ENCODE measurements at places on chromosomes 6 and 20.

GRCh38 chr6:11193434-11193833 lies 39.0 kb downstream of the NEDD9 start:
- DNase-seq, result no peak

DNA sequence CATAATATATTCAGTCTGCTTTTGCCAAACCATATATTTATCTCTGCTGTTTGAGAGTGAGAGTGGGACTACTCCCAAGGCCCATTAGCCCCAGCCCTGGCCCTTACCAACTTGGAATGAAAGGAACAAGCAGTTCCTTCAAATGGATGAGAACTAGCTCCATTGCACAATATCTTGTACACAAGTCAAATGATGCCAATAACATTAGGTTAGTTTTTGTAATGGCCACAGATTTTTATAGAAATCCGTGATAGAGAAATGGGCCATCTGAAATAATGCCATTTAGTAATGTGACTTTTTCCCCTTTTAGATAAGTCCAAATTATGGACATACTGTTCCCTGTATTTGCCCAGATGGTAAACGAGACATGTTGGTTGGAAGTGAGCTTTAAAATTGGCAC lies 117.0 kb downstream of the MAP3K7 start:
- DNase-seq, result no peak

DNA sequence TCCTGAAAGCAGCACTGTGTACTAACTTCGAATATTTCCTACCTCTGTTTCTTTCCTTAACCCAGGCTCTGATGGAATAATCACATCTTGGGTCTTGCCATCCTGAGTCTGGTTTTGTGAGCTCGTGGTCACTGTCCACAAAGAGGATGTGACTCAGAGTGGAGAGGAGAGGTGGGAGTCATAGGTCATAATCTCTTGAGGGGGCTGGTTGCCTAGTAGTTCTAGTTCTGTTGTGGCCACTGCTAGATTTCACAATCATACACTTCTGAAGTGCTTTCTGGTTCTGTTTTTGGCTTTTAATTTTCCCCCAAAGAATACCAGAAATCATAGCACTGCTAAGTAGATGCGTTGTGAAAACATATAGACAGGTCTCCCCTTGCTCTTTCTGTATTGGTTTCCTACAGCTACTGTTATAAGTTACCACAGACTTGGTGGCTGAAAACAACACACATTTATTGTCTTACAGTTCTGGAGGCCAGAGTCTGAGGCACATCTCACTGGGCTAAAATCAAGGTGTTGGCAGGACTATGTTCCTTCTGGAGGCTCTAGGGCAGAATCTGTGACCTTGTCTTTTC lies 102.8 kb downstream of the NRSN1 start:
- DNase-seq, result peak; percentile 39

- no peak for DNase-seq
These were observed 57.8 kb upstream of the RREB1 start for GRCh38 chr6:7050004-7050403.

GRCh38 chr6:20217891-20218290 lies 5.6 kb upstream of the MBOAT1 start:
- DNase-seq, result no peak

GRCh38 chr20:904039-904545 lies 12.0 kb downstream of the ANGPT4 start:
- DNase-seq, result no peak

DNA sequence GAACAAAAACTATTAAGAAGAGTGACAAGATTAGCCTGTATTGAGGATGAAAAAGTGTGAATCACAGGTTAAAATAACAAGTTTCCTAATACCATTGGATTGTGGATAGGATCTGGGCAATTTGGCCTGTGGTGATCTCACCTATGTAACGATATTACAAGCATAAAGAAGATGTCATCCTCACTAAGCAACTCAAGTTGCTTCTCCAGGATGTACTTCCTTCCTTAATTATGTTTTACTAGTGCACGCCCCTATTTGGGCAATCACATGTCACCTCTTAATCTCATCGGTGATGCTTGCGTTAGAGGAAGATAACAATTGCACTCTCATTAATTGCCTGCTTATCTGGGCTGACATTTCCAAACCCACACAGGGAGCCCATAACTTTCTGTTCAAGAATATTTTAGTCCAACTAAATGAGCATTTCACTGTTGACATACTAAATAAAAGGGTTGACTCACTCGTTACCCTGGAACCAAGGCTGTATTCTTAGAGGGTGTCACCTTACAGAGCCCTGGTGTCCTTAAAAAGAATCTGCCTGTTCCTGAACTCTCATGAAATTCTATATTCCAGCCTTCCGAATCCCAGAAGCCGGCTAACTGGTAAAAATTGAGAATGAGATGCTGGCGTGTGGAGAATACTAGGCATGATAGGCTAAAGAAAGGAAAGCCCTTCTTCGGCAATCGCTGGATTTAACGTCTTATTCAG lies 88.2 kb upstream of the ATXN1 start:
- no peak for DNase-seq

GRCh38 chr6:85405175-85405852 lies 44.6 kb upstream of the NT5E start:
- DNase-seq, result peak; percentile 18

- DNase-seq, result no peak
These were observed 39.1 kb upstream of the BLCAP start for GRCh38 chr20:37566590-37567330.

DNA sequence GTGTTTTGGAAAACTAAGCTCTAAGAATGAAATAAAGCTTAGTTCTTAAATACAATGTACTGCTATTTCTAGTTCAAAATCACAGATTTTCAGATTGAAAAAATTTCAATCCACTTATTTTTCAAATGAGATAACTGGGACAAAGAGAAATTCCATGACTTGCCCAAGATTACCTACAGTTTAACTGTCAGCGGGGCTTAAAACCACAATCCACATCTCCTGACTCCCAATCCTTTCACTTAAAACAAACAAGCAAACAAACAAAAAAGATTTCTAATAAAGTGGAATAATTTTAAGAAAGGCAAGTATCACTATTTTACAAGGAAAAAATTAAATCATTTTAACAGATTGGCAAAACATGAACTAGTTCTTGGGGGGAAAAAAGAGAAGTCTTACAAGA lies 4.2 kb downstream of the PHIP start:
- no peak for DNase-seq

DNA sequence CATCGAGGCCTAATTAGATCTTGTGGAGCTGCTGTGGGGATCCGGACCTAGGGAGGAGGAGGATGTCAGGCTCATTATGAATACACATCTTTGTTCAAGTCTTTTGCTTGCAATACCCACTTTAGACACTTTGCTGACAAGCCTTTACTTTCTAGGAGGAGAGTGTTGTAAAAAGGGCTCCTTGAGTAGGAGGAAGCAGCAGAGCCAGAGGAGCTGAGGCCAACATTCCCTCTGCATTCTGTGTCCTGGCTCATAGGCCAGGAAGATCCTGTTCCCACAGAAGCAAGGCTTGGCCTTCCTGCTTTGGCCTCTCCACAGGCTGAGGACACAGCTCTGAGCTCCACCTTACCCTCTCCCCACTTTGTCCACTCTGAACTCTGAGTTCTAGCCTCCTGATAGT lies 67.1 kb downstream of the TPD52L1 start:
- DNase-seq, result no peak

DNA sequence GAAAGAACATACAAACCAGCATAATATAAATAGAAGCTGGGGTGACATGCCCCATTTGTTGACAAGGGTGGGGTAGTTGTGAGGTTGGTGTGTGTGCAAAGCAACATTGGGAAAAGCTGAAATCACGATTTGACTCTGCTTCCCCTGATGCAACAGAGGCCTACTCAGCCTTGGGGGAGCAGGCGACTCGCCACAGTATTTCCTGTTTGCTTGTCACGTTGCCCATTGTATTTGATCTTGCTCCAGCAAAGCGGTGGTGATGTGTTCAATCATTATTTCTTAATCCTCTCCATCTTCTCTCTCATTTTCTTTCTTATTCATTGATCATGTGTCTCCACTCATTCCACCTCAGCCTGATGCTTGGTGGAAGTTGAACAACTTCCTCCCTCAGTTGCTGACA lies 165.8 kb upstream of the CITED2 start:
- peak; percentile 17 for DNase-seq

DNA sequence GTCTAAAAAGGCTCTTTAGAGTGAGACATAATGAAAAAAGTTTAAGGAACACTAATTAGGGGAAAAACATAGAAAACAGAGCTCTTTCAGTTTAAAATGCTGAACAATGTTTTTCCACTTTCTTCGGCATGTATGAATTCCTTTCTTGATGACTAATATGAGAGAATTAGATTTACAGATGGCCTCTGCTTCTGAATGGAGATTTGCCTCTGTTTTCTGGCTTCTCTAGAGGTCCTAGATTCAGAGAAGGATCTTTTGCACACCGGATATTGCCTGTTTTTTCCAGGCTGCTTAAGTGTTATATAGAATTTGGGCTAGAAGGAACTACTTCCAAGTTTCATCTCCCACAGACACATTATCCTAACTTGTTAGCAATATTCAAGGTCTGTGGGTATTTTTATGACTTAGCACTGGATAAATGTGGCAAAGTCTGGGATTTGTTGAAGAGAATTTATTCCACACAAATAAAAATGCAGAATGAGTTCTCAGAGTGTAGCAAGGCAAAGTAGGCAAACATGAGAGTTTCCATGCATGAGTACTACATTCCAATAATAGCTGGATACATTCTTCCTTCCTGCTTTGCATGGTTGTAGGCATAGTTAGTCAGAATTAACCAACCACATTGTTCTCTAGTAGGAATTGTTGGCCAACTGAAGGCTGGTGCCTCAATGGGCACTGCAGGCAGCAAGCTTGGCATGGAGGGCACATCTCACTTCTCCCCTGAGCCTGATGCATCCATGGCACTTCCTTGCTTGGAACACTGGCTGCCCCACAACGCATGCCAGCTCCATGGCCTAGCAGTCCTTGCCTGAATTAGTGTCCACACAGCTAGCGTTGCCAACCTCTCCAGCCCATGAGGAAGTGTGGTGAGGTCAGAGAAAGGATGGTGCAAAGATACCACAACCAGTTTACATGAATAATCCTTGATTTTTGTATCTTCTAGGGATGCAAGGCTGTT lies 224.2 kb downstream of the CLIC5 start:
- DNase-seq, result no peak

- DNase-seq, result no peak
These were observed 75.7 kb upstream of the FOXP4 start for GRCh38 chr6:41470331-41471063.

DNA sequence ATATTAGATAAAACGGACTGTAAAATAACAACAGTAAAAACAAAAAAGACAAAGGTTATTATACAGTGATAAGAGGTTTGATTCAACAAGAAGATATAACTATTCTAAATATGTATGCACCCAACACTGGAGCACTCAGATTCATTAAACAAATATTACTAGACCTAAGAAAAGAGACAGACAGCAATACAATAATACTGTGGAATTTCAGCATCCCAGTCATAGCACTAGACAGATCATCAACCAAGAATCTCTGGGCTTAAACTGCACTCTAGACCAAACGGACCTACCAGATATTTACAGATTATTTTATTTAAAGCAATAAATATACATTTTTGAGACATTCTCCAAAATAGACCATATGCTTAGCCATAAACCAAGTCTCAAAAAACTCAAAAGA lies 263.8 kb downstream of the C6orf118 start:
- DNase-seq, result no peak

- peak; percentile 46 for DNase-seq
These were observed 668.6 kb downstream of the UTRN start for GRCh38 chr6:144953552-144954240.

- DNase-seq, result no peak
These were observed 43.0 kb upstream of the FRMD1 start for GRCh38 chr6:168122011-168122410.

DNA sequence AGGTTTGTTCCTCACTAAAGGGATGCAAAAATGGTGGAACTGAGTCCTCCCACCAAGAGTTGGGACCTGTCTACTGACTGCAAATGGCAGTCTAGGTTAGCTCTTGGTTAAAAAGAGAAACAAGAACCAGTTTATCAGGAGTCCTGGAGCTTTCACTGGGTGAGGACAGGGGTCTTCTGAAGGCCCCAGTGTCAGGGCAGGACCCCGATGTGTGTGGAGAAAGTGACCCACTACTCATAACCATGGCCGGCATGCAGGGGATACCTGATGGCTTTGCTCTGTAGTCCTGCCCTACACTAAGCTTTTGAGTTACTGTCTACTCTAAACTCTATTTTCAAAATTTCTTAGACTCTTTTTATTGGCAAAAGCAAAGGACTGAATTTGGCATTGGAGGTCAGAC lies 220.5 kb downstream of the ANKRD60 start:
- DNase-seq, result no peak
